ENCODE measurements at places on chromosomes 1 and 21. TPM values are rescaled to one million over a fixed set of nuclear protein-coding genes. Genes with fewer than 3 reads are reported as not detected.

DRAM2 gene
- polyA plus RNA-seq: 223 TPM

FCRL4 gene
- polyA plus RNA-seq: 0.09 TPM

DMBX1 gene
- not detected for polyA plus RNA-seq

RGS4 gene
- polyA plus RNA-seq: not detected

MAP3K21 gene
- polyA plus RNA-seq: 1.5 TPM

SHCBP1L gene
- polyA plus RNA-seq: not detected

SLC44A5 gene
- 0.12 TPM for polyA plus RNA-seq
